ENCODE measurements at places on chromosomes 4 and X. TPM values are rescaled to one million over a fixed set of nuclear protein-coding genes. Genes with fewer than 3 reads are reported as not detected.
A peak's percentile ranks its signal among the peaks of the same experiment; 100 is the strongest.

GRCh38 chr4:242121-242848 lies 63.0 kb downstream of the ZNF732 start:
- no peaks in the 10 kb centered on the region for H3K36me3 ChIP-seq
- H3K27me3 ChIP-seq: no peaks in the 10 kb centered on the region

GRCh38 chrX:40700640-40701342 lies 34.6 kb downstream of the MED14 start:
- DNase-seq: no peak
- no peak overlapping the region for H3K27ac ChIP-seq
- H3K36me3 ChIP-seq: peaks cover 13% of the 10 kb centered on the region
- H3K4me3 ChIP-seq: no peak overlapping the region
- no peaks in the 10 kb centered on the region for H3K27me3 ChIP-seq

DNA sequence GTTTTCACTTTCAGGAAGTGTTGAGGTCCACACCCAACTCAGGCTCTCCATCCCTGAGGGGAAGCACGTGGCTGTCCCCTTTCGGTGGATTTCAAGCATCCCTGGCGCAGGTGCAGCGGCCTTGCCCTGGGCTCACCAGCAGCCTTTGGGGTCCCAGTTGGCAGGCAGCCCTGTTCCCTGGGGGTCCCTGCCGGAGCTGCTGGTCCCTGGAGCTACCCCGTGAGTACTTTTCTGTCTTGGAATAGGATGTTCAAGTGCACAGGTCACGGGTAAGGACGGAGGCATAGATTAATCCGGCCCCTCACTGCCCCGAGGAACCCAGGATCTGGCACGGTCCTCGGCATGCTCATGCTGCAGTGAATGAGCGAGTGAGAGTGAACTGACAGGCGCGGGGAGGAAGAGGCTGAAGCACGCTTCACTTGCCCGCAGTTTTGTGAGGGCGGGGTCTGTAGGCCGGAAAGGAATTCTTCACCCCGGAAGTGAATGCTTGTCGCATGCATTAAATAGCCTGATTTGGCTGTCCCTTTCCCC lies 117.2 kb upstream of the FAT1 start:
- no peak for DNase-seq
- H3K27me3 ChIP-seq: no peaks in the 10 kb centered on the region
- no peak overlapping the region for H3K27ac ChIP-seq
- H3K36me3 ChIP-seq: no peaks in the 10 kb centered on the region
- H3K4me1 ChIP-seq: peaks cover 29% of the 10 kb centered on the region

The TCEAL9 gene
- total RNA-seq: 69.0 TPM

The LAMTOR3 gene
- 53.9 TPM for total RNA-seq

The PLS3 gene
- 313 TPM for total RNA-seq

GRCh38 chrX:103877571-103877970 lies 45.5 kb upstream of the RAB9B start:
- H3K27me3 ChIP-seq: no peaks in the 10 kb centered on the region
- peaks cover 13% of the 10 kb centered on the region for H3K4me1 ChIP-seq
- no peak overlapping the region for H3K4me3 ChIP-seq
- DNase-seq: no peak
- no peaks in the 10 kb centered on the region for H3K36me3 ChIP-seq

The DUSP21 gene
- total RNA-seq: not detected

The MAGEB18 gene
- total RNA-seq: not detected

DNA sequence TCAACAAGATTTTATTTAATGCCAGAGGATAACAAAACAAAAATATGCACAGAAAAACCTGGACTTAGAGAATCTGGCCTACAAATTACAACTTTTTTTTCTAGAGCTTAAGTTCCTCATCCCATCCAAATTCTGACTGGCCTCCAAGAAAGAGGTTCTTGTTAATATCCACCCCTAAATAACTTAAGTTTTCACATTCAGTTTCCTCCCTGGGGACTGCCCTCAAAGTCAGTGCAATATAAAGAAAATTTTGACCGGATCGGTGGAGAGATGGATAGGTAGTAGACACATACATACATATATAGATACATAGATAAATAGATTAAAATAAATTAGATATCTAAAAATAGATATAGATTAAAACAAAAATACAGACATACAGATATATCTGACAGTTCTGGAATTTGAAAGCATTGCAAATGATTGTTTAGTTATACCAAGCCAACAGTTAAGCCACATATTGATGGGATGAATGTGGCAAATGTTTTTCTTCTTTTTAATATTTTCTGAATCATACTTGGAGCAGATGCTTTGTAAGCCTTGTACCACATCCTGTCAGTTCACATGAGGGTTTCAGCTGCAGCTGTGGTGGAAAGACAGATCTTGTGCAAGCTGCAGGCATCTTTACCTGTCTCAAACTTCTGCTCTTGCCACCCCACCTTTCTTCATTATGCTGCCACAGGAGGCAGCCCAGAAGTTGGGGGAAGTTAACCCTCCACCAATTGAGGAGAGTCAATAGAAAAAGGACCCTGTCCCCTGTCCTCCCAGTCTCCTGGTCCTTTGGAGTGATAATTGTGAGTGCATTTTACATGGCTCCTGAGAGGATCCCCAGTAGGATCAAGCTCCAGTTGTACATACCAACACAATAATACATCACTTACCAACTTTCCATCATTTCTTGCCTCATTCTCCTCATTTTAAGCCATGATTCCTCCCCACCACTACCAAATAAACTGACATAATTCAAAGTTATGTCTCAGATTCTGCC lies 58.5 kb upstream of the PRDM8 start:
- DNase-seq: peak; percentile 63
- H3K27ac ChIP-seq: no peak overlapping the region
- H3K36me3 ChIP-seq: no peaks in the 10 kb centered on the region

DNA sequence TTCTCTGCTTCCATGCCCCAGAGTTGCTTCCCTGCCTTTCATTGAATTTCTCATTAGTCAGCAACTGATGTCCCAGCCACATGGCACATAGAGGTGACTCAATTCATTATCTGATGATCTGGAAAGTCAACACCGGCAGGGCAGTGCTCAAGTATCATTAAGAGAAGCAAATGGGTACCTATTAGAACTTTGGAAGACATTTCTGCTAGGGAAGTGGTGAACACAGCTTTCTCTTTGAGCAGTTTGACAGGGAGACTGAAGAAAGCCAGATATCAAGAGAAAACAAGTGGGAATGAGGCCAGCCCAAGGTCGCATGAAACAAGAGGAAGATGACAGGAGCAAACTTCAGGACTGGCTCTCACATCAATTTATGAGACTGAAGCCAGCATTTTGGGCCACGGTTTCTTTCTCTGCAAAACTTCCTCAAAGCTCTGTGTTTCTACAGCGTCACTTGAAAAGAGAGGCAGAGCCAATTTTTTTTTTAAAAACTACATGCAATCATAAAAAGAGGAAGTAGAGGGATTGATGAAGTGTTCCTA lies 108.3 kb upstream of the RPS6KA3 start:
- H3K4me3 ChIP-seq: no peak overlapping the region
- peaks cover 8% of the 10 kb centered on the region for H3K4me1 ChIP-seq
- no peak overlapping the region for H3K27ac ChIP-seq
- no peaks in the 10 kb centered on the region for H3K27me3 ChIP-seq
- no peaks in the 10 kb centered on the region for H3K36me3 ChIP-seq
- no peak for DNase-seq

DNA sequence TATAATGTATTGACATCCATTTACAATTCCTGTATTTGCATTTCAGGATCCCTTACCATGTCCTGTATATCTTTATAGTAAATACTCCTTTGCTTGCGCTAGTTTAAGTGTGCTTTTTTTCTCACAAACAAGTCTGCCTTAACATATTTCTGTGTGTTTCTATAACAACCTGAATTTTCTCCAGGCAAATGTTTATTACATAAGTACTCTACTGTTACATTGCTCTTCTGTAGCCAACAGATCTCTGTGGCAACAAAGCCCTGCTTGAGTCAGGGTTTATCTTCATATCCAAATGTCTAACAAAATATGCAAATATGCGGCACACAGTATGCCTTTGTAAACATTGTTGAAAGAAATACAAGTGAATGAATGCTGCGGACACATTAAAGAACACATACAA lies 625.5 kb downstream of the TLL1 start:
- no peak overlapping the region for H3K4me3 ChIP-seq
- H3K27me3 ChIP-seq: no peaks in the 10 kb centered on the region
- H3K27ac ChIP-seq: no peak overlapping the region
- H3K36me3 ChIP-seq: no peaks in the 10 kb centered on the region
- DNase-seq: peak; percentile 6
- no peaks in the 10 kb centered on the region for H3K4me1 ChIP-seq

DNA sequence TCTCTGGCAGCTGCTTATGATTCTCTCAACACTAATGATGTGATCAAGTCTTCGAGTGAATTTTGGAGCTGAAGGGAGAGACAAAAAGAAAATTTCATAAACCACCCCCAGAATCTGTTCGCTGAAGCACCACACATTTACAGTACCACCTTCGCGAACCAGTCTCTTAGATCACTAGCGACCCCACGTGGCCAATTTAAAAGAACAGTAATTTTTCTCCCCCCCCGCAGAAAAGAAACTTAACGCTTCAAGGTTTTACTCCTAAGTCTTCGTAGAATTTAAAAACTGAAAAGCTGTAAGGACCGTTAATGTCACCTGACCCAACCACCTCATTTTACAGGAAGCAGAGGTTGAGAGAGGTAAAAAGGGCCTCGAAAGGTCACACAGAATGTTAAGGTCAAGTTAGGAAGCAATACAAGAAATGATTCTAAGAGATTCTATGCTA lies 187.5 kb downstream of the QDPR start:
- peak; percentile 41 for DNase-seq
- H3K4me3 ChIP-seq: no peak overlapping the region
- no peaks in the 10 kb centered on the region for H3K36me3 ChIP-seq

The CLDN24 gene
- not detected for total RNA-seq

DNA sequence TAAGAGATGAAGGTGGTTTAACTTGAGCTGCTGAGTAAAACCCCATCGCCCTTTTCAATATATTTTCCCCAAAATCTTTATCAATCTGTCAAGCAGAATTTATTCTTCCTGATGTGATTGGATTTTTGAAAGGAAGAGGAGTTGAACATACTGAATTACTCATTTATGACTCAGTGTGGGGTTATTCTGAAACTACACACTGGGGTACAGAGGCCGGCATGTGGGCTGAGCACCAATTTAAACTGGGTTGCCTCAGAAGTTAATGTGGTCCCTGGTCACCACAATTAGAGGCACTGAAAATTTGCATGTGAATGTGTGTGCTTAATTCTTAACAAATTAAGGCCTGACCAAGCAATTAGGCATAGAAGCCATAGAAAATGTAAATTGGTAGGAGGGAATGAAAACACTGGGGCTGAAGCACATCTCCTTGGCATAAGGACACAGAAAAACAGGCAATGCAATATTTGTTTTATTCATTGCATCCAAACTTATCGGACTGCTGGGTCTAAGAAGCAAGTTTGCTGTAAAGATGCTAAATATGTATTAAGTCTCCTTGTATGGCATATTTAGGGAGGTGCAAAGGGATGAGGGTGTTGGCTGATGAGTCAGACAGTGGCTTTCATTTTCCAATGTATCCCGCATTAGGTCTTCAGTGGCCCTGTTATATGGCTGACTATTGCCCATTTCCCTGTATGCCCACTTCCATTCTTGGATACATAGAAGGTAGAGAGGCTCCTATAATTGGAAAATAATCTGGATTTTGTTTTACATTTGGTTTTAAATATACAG lies 170.9 kb downstream of the IL15 start:
- no peak overlapping the region for H3K4me3 ChIP-seq
- H3K27ac ChIP-seq: peak overlapping the region; percentile 14
- peak; percentile 81 for DNase-seq
- peaks cover 32% of the 10 kb centered on the region for H3K4me1 ChIP-seq
- H3K36me3 ChIP-seq: no peaks in the 10 kb centered on the region

- no peak for DNase-seq
- no peaks in the 10 kb centered on the region for H3K36me3 ChIP-seq
- H3K4me1 ChIP-seq: no peaks in the 10 kb centered on the region
These were observed 136.0 kb downstream of the MAB21L2 start for GRCh38 chr4:150717952-150718351.

- H3K4me3 ChIP-seq: no peak overlapping the region
- no peaks in the 10 kb centered on the region for H3K36me3 ChIP-seq
- no peak for DNase-seq
These were observed 750.5 kb downstream of the ADGRL3 start for GRCh38 chr4:61950625-61951024.

DNA sequence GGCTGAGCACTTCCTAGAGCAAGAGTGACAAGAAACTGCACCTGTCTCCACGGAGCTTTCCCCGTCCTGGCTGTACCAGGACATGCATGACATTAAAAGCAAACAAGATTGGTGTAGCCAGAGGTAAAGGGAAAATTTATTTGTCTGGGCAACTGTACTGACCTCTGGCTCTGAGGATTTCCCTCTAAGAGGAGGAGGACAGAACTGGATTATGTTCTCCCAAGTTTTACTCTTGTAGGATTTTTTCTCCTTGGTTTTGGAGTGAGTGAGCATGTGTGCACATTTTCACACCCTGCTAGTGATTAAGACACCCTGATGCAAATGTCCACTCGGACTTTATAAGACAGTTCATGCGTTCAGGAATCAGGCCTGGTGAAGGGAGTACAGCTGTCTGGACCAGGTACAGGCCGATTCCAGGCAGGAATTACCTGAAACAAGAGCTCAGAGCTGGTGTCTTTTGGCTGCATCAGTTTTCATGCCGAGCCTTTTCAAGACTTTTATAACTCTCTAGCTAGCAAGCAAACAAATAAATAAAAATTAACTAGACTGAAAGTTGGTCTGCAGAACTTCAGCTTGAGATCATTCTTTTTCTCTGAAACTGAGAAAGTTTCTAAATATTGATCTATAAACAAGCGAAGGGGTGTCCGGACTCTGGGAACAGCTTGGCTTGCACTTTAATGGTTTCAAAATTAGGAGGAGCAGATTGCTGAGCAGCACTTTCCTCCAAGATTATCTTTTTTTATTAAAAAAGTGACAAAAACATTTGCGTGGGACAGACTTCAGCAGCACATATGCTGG lies 51.3 kb upstream of the SPRY1 start:
- no peaks in the 10 kb centered on the region for H3K27me3 ChIP-seq
- no peak for DNase-seq
- no peak overlapping the region for H3K27ac ChIP-seq
- no peak overlapping the region for H3K4me3 ChIP-seq

GRCh38 chr4:16794816-16795445 lies 103.5 kb downstream of the LDB2 start:
- H3K4me1 ChIP-seq: no peaks in the 10 kb centered on the region
- DNase-seq: peak; percentile 13
- H3K27me3 ChIP-seq: no peaks in the 10 kb centered on the region
- H3K27ac ChIP-seq: no peak overlapping the region

DNA sequence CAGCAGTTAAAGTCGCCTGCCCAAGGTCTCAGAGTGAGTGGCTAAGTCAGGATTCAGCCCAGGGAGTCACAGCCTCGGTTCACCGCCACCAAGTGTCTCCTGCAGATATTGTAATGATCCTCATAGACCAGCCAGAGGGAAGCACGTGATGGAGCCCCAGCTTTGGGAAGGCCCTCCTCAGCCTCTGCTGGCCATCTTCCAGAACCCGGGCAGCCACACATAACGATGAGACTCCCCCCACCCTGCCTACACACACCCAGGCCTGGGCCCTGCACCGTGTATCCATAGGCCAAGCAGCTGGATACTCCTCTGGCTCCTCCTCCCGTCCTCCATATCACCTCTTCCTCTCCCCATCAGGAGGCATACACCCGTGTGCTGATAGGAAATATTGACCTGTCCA lies 19.6 kb upstream of the SASH3 start:
- H3K36me3 ChIP-seq: no peaks in the 10 kb centered on the region

GRCh38 chrX:18076434-18076833 lies 144.3 kb downstream of the BEND2 start:
- no peak overlapping the region for H3K27ac ChIP-seq
- no peak overlapping the region for H3K4me3 ChIP-seq
- H3K36me3 ChIP-seq: no peaks in the 10 kb centered on the region
- DNase-seq: no peak
- no peaks in the 10 kb centered on the region for H3K27me3 ChIP-seq
